ENCODE measurements at places on chromosomes 11 and 22.

GRCh38 chr11:94968334-94968958, 4.9 kb downstream of the CWC15 start:
- DNase-seq, result no peak

DNA sequence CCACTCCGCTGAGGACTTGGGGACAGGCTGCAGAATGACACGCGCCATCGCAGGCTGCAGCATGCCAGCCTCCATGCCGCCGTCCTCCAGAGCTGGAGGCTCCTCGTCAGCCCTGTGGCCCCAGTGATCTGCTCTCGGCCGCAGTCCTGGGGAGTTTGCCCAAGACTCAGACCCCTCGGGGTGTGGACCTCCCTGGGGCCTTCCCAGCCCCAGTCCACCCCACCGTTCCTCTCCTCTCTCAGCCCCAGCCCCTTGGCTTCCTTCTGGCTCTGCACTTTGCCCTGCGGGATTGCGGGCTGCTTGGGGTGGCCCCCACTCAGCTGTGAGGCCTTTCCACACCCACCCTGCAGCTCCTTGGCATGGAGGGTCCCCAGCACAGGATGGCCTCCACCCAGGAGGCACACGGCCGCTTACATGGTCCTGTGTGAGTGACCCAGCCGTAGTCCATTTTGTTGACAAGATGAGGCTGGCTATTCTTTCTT, 414.9 kb downstream of the TBC1D22A start:
- DNase-seq, result no peak

- no peak for DNase-seq
Observed at GRCh38 chr11:115700496-115700895, 196.3 kb upstream of the CADM1 start.

GRCh38 chr11:126528075-126528474, 172.6 kb downstream of the ST3GAL4 start:
- no peak for DNase-seq

- DNase-seq, result no peak
Observed at GRCh38 chr11:15493921-15494620, 379.3 kb downstream of the INSC start.

GRCh38 chr11:116219171-116219635, 553.6 kb downstream of the BUD13 start:
- no peak for DNase-seq

DNA sequence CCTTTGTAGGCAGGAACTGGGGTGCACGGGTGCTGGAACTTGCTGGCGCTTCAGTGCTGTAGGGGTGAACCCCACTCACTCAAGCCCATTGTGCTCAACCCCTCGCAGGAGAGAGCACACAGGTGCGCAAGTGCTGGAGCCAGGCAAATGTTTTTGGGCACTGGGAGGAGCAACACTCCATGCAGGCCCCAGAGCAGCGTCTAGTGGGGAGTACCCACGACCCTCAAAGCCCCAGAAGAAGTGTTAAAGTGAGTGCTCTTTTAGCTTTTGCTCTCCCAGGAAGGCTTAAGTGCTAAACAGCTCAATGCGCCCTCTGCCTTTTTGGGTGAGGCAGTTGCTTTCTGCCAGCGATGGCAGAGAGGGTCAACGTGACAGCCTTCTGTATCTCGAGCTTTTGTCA, 282.2 kb upstream of the ARHGAP42 start:
- DNase-seq, result no peak

Data from stimulated activated CD8-positive, alpha-beta memory T cell treated with anti-CD3 and anti-CD28 coated beads, Interleukin-2, amount 100 ng/mL, for 48 hours (primary cell).